ENCODE measurements at places on chromosomes 3 and 15.

- DNase-seq: no peak
Observed at GRCh38 chr3:128077665-128078064, 25.4 kb downstream of the SEC61A1 start.

- DNase-seq: no peak
Observed at GRCh38 chr3:49902511-49903345, 945 bp downstream of the MST1R start.

DNA sequence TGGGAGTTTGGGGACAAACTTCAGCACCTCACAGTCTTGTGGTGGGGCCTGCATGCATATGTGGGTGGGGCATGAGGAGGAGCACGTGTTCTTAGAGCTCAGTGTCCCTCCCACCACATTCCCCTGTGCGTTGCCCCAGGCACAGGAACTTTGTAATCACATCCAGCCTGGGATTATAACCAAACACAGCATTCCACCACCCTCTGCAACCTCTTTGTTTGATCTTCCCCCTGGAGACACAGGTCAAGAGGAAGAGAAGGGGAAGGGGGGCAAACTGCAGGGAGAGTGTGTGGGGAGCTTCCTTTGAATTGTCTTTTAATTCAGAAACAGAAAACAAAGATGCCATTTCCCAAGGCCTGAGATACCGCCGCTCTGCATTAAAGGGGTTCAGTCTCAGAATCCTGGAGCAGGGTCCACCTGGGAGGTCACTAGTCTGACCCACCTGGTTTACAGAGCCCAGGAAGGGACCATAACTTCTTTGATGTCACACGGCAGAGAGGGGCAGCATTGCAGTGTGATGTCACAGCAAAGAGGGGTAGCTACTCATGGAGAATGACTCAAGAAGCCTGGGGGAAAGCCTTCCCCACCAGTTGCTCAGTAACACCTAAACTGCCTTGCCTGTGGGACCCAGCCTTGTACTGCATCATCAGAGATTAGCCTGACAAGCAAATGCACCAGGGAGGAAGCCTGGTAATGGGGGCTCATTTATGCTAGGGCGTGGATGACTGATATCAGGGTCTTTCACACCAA, 106.3 kb upstream of the RNU6-1 start:
- no peak for DNase-seq

GRCh38 chr15:40787991-40788390, 18.2 kb downstream of the C15orf62 start:
- DNase-seq: no peak

DNA sequence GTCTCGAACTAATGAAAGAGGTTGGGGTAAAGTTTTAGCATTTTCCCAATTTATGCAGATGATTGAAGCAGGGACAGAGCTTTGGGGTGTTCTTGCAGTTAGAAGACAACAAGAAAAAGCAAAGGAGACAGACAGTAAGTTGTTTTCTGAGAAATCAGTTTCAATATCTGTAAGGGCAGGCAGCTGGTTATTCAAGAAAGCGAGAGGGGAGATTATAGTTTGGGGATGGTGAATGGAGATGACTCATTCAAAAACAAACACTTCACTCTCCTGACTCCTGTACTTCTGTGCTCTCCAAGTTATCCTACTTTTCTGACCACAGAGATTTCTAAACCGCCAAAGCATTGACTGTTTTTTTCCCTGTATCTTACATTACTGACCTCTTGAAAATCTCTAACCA, 352.0 kb downstream of the GAP43 start:
- no peak for DNase-seq

DNA sequence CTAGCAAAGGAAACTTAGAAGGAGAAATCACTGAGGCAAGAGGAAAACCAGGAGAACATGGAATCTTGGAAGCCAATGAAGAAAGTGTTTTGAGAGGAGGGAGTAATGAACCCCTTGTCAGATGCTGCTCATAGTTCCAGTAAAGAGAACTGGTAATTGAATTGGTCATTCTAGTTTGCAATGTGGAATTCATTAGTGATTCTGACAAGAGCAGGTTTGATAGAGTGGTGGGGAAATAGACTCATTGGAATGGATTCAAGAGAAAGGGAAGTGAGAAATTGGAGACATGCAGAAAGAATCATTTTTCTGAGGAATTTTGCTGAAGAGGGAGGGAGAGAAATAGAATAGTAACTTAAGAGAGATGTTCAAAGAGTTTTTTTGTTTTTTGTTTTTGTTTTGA, 21.0 kb downstream of the GLCE start:
- no peak for DNase-seq

DNA sequence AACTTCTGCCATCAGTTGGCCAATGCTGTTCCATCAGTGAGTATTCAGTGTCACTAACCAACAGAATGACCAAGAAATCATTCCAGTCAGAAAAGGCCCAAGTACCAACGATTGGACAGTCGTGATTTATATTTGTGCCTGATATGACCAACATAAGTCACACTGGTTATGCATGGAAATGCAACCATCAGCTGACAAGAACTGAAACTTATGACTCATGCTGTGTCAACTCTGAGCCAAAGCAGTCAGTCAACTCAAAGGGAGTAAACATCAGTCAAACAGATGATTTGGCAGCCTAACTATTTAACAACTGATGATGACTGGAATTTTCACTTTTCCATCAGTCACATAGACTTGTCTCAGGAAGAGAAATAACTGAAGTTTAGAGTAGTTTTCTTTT, 142.4 kb downstream of the ANXA2 start:
- peak; percentile 6 for DNase-seq

GRCh38 chr15:77582763-77583162, 49.9 kb downstream of the LINGO1 start:
- DNase-seq: no peak

- no peak for DNase-seq
Observed at GRCh38 chr3:126309165-126309564, 48.0 kb downstream of the KLF15 start.

GRCh38 chr3:69774029-69774428, 34.8 kb downstream of the MITF start:
- peak; percentile 39 for DNase-seq

DNA sequence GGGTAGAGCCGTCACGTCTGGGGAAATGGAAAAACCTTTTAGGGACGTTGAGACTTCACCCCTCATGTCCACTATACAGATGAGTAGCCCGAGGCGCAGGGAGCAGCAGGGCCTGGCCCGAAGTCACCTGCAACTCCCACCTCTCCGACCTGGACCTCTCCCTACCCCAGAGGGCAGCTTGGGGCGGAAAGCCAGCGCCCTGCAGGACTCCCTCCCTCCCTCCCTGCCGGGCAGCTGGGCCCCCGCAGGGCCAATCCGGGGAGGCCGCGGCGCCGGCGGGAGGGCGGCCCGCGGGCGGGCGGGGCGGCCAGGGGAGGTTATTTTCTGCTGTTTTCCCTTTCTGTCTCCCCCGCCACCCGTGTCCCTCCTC, 2.0 kb downstream of the WNT7A start:
- DNase-seq: no peak

DNA sequence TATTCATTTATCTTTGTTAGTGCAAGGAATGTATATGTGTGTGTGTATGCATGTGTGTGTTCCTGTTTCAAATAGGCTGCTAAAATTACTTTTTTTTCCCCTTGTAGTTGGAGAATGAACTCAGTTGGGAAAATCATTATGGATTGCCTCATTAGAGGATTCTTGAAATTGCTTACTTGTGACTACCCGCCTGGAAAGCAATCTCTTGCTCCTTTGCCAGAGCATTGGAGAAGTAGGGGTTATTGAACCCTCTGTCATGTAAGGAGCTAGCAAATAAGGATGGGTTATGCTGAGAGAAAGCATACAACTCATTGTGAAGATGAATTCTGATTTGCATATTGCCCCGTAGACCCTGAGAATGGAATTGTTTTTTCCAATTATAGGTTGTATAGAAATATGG, 474.5 kb downstream of the CADM2 start:
- DNase-seq: no peak

GRCh38 chr15:90953947-90954711, 555 bp upstream of the RCCD1 start:
- no peak for DNase-seq

- no peak for DNase-seq
Observed at GRCh38 chr15:81308260-81308659, 15.7 kb downstream of the STARD5 start.

- DNase-seq: peak; percentile 18
Observed at GRCh38 chr3:160757233-160758106, 1.4 kb downstream of the PPM1L start.

GRCh38 chr15:65201918-65202317, 9.4 kb downstream of the CILP start:
- DNase-seq: no peak

DNA sequence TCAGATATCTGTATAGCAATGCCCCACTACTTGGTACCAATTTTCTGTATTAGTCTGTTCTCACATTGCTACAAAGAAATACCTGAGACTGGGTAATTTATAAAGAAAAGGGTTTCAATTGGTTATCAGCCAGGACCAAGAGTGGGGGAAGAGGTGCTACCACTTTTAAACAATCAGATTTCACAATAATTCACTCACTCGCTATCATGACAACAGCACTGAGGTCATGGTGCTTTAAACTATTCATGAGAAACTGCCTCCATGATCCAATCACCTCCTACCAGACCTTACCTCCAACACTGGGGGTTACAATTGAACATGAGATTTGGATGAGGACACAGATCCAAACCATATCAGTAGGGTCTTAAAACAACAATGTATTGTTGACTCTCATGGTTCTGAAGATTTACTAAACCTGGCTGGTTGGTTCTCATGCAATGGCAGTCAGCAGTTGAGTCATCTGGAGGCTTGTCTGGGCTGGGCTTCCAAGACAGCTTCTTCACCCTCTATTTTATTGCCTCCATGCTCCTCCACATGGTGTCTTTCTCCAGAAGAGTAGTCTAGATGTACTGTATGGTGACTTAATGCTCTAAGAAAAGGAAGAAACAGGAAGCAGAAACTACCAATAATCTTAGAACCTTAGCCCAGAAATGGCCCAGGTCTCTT, 21.2 kb upstream of the TM4SF4 start:
- DNase-seq: no peak

DNA sequence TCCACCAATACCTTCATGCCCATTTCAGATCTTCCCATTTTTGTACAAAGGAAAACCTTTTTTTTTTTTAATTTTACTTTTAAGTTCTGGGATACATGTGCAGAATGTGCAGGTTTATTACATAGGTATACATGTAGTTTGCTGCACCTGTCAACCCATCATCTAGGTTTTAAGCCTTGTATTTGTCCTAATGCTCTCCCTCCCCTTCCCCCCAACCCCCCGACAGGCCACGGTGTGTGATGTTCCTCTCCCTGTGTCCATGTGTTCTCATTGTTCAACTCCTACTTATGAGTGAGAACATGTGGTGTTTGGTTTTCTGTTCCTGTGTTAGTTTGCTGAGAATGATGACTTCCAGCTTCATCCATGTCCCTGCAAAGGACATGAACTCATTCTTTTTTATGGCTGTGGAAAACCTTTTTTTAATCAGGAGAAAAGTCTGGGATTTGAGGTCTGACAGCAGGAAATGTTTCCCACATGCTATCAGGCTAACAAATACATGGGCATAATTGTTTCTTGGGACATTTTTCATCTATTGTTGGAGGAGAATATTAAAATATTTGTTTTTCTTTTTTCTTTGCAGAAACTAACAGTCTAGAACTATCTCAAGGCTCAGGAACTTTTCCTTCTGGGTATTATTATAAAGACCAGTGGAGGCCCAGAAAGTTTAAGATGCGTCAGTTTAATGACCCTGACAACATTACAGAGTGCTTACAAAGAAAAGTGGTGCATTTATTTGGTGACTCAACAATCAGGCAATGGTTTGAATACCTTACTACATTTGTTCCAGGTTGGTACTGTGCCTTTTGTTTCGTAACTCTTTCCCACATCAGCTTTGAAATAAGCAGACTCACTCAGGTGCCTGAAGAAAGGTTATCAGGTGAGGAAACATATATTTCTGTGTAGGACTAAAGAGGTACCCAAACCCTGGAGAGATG, 32.8 kb upstream of the NFKBIZ start:
- no peak for DNase-seq

DNA sequence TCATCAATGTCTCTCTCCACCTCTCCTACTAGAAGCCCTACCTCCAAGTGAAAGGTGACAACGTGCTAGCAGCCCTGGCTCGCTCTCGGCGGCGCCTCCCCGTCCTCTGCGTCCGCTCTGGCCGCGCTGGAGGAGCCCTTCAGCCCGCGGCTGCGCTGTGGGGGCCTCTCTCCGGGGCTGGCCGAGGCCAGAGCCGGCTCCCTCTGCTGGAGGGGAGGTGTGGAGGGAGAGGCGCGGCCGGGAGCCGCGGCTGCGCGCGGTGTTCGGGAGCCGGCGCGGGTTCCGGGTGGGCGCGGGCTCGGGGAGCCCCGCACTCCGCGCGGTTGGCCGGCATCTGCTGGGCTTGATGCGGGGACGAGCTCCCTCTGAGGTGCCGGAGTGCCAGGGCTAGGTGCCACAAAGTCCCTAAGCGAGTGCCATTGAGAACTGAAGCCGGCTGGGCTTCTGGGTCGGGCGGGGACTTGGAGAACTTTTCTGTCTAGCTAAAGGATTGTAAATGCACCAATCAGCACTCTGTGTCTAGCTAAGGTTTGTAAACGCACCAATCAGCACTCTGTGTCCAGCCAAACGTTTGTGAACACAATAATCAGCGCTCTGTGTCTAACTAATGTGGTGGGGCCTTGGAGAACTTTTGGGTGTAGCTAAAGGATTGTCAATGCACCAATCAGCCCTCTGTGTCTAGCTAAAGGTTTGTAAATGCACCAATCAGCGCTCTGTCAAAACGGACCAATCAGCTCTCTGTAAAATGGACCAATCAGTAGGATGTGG, 84.8 kb upstream of the ARRDC4 start:
- DNase-seq: no peak

DNA sequence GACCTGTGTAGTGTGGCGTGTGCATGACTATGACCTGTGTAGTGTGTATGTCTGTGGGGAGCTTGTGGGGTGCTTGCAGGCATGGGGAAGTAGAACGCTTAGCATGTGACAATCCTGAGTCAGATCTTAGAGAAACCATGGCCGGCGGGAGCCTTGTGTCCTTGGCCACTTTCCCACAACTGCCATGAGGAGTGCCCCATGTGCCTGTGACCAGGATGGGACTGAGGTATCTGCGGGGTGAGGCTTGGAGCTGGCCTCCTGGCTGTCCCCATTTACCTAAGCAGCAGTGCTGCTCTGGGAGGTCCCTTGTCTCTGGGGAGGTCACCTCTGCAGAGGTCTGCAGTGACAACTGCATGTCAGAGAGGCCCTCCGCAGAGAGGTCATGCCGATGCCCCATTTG, 23.6 kb downstream of the TRPM1 start:
- no peak for DNase-seq

GRCh38 chr3:195811756-195812155, at the start of gene MUC4:
MUC4 (minus strand) TSS chr3:195811929; CDS start chr3:195811817, 112 bp downstream.
- DNase-seq: no peak

- DNase-seq: peak; percentile 85
Observed at GRCh38 chr3:42746455-42747450, 26.3 kb downstream of the CCDC13 start.

GRCh38 chr15:59821286-59821685, 132.2 kb upstream of the BNIP2 start:
- no peak for DNase-seq

DNA sequence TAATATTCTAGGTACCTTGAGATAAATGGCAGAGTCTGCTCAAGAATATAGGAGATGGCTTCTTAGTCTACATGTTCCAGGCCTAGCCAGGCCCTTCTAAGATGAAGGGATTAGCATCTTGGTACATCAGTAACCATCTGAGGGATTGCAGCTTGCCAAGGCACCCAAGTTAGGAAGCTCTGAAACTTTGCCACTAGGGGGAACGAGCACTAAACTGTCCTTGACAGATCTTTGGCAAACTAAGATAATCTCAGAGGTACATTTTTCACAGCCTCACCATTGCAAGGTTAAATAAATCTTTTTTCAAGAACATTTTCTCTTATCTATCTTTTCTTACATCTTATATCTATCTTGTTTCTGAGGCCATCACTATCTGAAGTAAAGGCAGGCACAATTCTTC, 351.2 kb downstream of the RAP2B start:
- no peak for DNase-seq

Measured in globus pallidus (tissue), 1 donor.